ENCODE measurements at places on chromosomes 1 and 21. TPM values are rescaled to one million over a fixed set of nuclear protein-coding genes. Genes with fewer than 3 reads are reported as not detected.

DNA sequence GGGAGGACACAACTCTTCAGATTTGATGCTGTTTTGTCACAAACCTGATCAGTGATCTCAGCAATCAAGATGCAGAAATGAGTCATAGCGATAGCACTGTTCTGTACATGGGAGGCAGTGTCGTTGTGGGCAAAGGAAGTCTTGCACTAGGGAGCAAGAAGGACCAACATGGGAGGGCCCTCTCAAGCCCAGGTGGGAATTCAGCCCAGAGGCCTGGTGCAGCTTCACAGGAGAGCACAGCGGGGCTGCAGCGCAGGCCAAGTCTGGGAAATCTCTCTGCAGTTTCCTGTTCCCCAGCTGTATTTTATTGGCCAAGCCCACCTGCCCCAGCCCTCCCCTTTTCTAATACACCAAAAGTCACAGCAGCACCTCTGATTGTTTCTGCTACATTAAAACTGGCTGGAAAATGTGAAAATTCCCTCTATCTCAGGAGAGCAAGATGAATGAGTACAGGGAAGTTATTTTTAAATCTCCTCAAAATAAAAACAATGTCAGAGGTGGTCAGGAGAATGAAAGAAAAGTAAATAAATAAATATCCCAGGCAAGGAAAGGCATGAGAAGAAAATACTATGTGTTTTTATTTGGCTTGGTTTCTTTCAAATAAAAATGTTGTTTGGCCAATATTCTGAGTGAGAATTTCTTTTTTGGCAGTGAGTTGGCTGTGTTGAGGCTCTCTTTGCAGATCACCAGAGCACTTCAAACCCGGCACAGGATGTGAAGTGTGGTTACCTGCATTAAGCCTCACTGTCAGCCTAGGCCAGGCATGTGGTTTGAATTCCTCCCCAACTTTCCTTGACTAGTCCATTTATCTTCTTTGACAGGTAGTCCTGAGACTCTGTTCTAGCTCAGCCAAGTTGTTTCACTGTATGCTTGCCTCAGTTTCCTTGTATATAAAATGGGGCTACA, 422.1 kb downstream of the PLPP3 start:
- DNase-seq, result no peak
- no peaks in the 10 kb centered on the region for H3K4me1 ChIP-seq
- no peak overlapping the region for H3K27ac ChIP-seq
- no peaks in the 10 kb centered on the region for H3K27me3 ChIP-seq
- H3K4me3 ChIP-seq, result no peak overlapping the region

- no peak overlapping the region for H3K4me3 ChIP-seq
- no peak overlapping the region for H3K27ac ChIP-seq
These were observed 326.1 kb upstream of the BEND5 start for GRCh38 chr1:49102752-49103151.

DNA sequence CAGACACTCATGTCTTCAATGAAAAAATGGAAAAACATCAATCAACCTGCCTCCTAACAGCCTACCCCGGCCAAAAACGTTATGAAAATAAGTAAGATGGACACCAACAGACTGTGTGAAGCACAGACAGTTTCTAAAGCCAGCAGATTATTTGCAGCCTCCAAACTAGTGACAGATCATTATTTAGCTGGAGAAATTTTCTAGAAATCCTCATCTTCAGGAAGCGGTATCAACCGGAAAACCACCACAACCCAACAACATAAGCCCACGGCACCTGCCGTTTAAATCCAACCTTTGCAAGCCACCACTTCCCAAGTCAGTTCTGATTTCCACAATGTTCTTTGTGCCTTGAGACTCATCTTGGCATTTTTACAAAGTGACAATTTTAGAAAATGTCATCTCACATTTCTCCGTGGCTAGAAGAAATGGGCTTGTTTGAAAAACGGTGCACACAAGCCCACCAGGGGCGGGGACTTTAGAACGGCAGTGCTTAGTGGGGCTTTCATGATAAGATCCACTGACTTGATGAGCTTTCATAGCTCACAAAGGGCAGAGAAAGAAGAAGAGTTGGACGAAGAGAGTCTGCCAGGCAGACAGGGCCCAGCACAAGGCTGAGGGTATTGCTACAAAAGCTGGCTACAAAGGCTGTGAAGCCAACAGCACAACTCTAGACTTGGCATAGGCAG, 34.5 kb downstream of the LRRC38 start:
- H3K4me1 ChIP-seq, result no peaks in the 10 kb centered on the region
- DNase-seq, result no peak
- no peaks in the 10 kb centered on the region for H3K27me3 ChIP-seq
- no peak overlapping the region for H3K4me3 ChIP-seq
- H3K36me3 ChIP-seq, result no peaks in the 10 kb centered on the region

GRCh38 chr21:34609244-34609932, 5.5 kb downstream of the RCAN1 start:
- DNase-seq, result no peak
- no peaks in the 10 kb centered on the region for H3K36me3 ChIP-seq
- peaks cover 26% of the 10 kb centered on the region for H3K4me1 ChIP-seq
- H3K27ac ChIP-seq, result no peak overlapping the region

DNA sequence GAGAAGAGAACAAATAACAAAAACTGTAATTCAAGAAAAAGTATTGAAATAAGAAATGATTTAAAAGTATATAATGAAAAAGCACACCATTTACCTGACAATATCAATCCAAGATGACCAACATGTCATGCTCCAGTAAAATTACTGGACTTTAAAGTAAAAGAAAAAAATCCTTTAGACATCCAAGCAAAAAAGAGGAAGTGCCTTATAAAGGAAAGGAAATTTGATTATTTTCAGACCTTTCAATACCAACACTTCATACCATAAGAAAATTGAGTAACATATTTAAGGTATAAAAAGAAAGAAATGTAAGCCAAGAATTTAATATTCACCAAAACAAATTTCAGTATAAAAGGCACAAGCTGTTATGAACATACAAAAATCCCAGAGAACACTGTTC, 46.2 kb upstream of the SSX2IP start:
- H3K36me3 ChIP-seq, result no peaks in the 10 kb centered on the region
- no peak overlapping the region for H3K4me3 ChIP-seq
- H3K27ac ChIP-seq, result no peak overlapping the region
- peaks cover 8% of the 10 kb centered on the region for H3K27me3 ChIP-seq
- no peaks in the 10 kb centered on the region for H3K4me1 ChIP-seq

DNA sequence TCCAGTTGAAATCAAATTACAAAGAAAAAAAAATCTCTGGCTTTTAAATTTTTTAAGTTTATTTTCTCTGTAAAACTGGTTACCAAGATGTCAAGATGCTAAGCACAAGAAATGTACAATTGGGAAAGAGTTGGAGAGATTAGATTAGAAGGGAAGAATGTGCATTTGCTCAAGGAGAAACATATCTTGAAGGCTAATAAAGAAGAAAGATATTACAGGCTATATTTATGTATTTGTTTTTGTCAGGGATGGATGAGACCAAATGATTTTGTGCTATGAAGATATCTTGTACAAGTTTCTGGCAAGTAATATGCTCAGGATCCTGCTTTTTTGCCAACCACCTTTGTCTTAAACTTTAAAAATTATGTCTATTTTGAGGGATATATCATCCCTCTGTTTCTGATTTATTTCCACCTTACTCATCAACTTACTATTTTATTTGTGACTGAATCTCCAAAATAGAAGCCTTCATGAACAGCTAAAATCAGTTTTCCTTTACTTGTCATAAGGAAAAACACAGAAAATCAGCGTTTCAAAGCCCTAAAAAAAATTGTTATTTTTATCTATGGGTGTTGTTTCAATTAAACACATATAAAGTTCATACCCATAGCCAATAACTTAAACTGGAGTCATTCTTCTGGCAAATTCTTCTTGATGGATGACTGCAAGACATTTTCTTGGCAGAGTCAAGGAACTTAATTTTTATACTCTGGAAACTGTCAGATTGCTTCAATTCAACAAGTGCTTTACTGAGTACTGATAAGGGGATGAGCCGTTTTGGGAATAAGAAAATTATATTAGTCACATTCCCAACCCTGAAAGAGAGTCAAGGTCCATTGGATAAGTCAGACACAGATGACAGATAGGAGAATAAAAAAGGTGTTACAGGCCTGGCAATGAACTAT, 141.8 kb downstream of the CTH start:
- DNase-seq, result no peak
- no peak overlapping the region for H3K27ac ChIP-seq

DNA sequence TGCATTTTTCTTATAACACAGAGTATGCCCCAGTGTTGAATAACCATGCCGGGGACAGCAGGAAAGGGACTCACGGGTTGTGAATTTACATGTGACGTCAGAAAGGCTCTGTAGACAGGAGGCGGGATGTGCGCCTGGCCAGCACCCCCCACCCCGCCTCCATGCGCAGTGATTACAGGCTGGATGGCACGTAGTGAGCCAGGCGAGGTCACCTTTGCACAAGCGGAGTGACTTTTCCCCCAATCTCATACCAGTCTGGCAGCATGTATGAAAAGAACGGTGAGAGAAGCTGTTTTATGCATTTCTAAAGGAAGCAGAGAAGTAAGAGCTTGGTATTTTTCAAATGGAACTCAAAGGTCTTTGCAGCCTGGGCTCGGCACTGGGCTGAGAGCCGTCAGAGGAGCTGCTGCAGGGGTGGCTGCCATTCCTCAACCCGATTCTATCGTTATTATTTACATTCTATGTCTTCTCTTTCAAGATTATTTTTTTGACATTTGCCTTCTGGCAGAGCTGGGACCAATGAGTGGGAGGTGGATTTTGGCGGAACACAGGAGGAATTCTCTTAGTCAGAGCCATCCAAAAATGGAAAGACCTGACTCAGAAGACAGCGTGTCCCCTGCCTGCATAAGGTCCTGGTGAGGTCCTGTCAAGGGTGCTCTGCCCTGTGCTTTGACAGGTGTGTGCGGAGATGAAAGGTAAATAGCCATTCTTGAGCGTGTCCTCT, 115.6 kb upstream of the SLC45A1 start:
- H3K4me1 ChIP-seq, result peaks cover 35% of the 10 kb centered on the region
- H3K27me3 ChIP-seq, result no peaks in the 10 kb centered on the region

DNA sequence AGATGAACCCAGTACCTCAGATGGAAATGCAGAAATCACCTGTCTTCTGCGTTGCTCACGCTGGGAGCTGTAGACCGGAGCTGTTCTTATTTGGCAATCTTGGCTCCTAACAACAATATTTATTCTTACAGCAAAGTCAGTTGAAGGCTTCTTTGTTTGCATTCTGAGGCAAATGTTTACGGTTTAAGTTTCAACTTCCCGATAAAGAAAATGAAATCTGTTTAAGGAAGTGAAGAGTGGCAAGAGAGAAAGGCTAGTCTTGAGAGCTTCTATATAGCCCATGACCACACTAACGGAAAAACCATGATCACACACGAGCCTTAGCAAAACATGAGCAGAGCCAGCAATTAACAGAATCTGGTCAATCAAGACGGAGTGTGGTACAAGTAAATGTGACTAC, 122.6 kb upstream of the ZNHIT6 start:
- no peak for DNase-seq
- no peaks in the 10 kb centered on the region for H3K36me3 ChIP-seq
- no peak overlapping the region for H3K4me3 ChIP-seq
- H3K27ac ChIP-seq, result no peak overlapping the region
- H3K27me3 ChIP-seq, result no peaks in the 10 kb centered on the region
- H3K4me1 ChIP-seq, result no peaks in the 10 kb centered on the region

The DHCR24 gene
- 284 TPM for total RNA-seq

The PADI2 gene
- 63.6 TPM for total RNA-seq

The FCRL2 gene
- 58.0 TPM for total RNA-seq

The MTMR11 gene
- total RNA-seq, result 16.2 TPM

The C4BPB gene
- not detected for total RNA-seq

The RIPPLY3 gene
- not detected for total RNA-seq

The MRPL39 gene
- total RNA-seq, result 18.3 TPM

The TSSK3 gene
- 3.9 TPM for total RNA-seq

The CHML gene
- 13.8 TPM for total RNA-seq

The CR1L gene
- 5.5 TPM for total RNA-seq

The RIIAD1 gene
- total RNA-seq, result not detected

Measured in spleen (tissue), 13 donors.